ENCODE measurements at places on chromosomes 2 and 18. TPM values are rescaled to one million over a fixed set of nuclear protein-coding genes. Genes with fewer than 3 reads are reported as not detected.

DNA sequence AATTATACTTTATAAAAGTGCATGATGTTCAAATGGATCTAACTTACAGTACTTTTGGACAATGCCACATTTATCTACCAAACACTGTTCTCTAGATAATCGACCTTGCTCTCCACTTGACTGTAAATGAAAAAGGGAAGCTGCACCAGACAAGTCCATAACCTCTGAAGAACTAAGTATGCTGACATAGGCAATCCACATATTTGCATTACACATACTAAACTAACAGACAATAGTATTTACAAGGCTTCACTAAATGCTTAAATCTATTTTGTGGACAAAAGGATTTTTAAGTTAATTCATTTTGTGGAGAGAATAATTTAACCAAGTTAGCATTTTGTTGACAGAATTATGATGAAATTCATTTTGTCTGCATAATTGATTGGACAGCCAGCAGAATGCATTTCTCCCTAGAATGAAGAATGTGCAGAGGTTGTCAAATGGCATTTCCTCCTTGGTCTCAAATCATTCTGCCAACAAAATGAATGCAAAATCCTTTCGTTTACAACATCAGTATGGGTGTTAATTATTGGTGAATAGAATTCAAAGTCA lies 520.9 kb downstream of the CPS1 start:
- DNase-seq: no peak

GRCh38 chr2:162308747-162309503 lies 9.6 kb downstream of the IFIH1 start:
- no peak for DNase-seq

GRCh38 chr2:134319596-134320254 lies 65.9 kb downstream of the MGAT5 start:
- no peak for DNase-seq

GRCh38 chr2:173353556-173353955 lies 1.1 kb upstream of the CDCA7 start:
- DNase-seq: peak; percentile 7

GRCh38 chr18:986051-986450 lies 81.4 kb downstream of the ADCYAP1 start:
- DNase-seq: no peak

DNA sequence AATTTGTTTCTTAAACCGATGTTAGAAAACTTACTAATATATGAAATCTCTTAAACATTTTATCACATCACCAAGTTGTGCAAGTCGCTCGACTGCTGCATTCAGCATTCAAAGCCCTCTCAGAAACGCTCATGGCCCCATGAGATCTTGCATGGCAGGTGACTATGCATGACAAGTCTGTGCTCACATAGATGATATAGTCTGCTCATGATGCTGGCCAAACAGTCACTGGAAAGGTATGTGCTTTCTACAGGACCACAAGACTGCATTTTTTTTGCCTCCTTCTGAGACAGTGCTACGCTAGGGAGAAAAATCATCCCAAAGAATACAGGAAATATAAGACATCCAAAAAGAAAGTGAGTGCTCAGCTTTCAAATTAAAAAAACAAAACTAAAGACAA lies 98.3 kb upstream of the ZBTB14 start:
- no peak for DNase-seq

DNA sequence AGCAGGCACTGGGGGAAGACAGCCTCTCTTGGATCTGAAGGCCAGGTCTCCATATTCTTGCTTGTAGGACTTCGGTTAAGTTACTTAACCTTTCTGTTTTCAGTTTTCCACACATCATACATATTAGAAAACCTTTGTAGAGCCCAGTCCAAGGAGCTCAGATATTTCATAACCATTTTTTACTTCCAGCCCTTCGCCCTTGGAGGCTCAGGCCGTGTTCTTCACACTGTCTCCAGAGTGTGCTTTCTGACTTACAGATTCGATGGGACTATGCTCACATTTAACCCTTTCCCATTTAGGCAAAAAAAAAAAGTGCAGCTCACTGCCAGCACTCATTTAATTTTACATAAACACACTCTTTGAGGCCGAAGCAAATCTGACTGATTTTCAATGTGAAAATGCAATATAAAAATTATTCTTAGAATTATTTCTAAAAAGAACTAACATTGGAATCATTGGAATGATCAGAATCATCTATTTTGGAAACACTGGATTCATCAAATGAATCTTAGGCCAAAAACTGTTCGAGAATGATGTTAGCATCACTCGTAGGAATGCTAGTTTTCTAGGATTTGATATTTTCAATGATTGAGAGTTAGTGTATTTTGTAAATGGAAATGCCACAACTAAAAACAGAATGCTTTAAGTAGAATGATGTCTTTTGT lies 55.0 kb downstream of the MTHFD2 start:
- DNase-seq: no peak

- no peak for DNase-seq
These were observed 4.9 kb downstream of the FKBP1B start for GRCh38 chr2:24054366-24055010.

DNA sequence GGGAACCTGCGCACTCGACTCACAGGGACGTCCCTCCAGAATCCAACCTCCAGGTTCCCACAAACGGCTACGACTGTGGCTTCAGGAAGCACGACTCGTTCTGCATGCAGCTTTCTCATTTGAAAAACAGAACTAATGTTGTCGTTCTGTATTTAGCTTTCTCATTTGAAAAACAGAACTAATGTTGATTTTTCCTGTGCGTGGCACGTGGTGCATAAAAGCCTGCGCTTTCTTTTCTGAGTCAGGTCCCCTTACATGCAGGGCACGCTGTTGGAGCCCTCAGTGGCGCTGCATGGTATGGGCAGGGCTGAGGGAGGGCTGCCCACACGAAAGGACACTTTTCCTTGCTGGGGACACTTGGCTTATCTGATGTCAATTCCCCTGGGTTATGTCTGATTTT lies 124.3 kb downstream of the TMEM18 start:
- no peak for DNase-seq

DNA sequence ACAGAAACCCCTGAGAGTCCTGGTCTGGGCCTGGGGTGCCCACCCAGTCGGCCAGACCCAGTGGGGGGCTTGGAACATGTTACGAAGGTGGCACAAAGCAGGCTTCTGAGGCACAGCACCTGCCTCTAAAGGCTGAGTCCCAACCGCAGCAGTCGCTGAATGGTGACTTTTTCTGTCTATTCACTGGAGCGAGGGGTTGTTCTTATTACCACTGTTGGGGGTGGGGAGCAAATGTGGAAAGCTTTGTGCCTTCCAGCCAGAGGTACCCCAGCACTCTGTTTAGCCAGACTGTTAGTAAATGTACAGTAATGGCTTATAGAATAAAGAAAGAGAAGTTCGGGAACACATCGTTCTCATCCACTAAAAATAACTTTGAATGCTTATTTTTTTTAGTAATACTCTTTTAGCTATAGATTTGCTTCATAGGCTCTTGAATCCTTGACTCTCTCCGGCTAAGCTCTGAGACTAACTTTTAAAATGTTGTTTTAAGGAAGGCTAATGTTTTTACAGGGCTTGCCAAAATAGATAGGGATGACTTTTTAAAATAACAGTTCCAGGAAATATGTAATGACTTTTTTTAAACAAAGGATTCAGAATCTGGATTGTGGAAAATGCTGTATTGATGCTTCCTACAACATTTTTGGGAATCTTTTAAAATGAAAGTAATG lies 23.4 kb upstream of the PTPN2 start:
- no peak for DNase-seq

- peak; percentile 61 for DNase-seq
These were observed at the start of gene DNMT3A for GRCh38 chr2:25341753-25342371. Gene DNMT3A (minus strand): TSS chr2:25341925. CDS start chr2:25313984, 27,941 bp downstream.

DNA sequence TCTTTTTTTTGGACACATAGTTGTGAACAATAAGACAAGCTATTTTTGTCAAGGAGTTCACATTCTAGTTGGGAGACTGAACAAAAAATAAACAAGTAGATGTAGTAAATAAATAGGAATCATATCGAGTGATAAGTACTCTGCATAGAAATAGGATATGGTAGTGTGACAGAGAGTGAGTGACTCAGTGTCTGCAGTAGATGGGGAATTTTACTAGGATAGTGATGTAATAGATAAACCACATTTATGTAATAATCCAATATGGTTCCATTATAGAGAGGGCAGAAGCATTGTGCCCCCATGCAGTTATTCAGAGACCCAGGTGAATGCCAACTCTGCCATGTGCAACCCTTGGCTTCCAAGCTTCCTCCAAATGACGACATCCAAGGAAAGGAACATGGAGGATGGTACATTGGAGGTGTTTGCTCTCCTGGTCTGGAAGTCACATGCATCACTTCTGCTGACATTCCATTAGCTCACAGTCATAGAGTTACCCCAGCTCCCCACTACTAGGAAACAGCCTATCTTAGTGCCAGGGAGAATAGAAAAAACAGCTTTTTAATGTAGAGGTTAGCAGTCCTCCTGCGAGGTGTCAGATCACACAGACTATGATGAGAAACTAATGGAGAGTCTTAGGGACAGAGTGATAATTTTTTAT lies 595.4 kb downstream of the NYAP2 start:
- no peak for DNase-seq

GRCh38 chr18:48923746-48924629 lies 26.8 kb downstream of the SMAD7 start:
- DNase-seq: peak; percentile 20

DNA sequence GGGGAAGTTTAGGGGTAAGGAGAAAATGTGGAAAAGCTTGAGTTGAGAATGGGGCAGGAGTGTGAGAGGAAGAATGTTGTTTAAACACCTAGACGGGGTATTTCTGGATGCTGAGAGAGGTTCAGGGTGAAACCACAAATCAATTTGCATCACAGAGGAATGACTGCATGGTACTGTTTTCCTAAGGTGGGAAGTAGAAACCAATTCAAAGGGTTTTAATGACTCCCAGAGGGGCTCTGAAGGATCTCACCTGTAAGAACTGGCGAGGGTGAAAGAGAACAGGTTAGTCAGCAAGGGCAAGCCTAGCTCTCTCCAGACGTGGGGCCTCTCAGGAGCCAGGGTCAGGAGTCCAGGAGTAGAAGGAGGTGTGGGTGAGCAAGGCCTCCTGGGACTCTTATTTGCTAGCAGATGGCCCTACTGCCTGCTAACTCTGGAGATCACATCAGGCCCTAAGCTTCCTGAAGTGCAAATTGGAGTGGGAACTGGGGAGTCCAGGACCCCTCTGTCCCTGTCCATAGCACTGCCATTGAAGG lies 133.0 kb upstream of the CELF4 start:
- DNase-seq: no peak

GRCh38 chr2:240178564-240178963 lies 38.1 kb upstream of the OTOS start:
- no peak for DNase-seq

- no peak for DNase-seq
These were observed 71.7 kb downstream of the HPCAL1 start for GRCh38 chr2:10374362-10374943.

DNA sequence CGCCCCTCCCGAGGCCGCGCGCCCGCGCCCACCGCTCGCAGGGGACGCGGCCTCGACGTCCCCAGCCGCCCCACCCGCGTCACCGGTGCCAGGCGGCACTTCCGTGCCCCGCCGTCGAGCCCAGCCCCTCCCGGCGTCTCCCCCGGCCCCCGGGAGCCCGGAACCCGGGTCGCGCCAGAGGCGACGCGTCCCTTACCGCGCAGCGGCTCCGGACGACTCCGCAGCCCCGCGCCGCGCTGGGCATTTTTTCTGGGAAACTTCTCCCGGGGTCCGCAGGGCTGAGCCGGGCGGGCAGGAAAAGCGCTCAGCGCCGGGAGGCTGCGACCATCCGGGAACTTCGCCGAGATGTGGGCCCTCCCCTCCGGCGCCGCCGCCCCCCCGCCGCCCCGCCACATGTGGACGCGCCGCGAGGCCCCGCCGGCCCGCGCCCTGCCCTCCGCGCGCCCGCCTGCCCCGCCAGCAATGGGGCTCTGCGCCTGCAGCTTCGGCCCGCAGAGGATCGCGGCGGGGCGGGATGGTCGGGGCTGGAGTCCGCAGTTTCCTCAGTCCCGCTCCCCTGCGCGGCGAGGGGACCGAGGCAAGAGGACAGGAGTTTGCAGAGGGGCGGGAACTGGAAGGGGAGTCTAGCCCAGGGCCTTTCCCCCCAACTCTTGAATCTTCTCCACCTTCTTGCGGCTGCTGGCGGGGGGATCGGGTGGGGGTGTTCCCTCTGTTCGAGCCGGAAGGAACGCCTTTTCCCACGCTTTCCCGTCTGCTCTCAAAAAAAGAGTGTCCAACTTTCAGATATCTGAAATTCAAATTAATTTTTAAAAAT lies 81.5 kb downstream of the CHRNA1 start:
- DNase-seq: peak; percentile 62

GRCh38 chr2:195543063-195543462 lies 114.0 kb upstream of the SLC39A10 start:
- no peak for DNase-seq

- DNase-seq: no peak
These were observed 116.5 kb downstream of the NOL4 start for GRCh38 chr18:34108206-34108605.

GRCh38 chr18:54828281-54828881 lies at the start of gene RAB27B:
Gene RAB27B (plus strand): TSS chr18:54828477. CDS start chr18:54877586, 49,109 bp downstream.
- DNase-seq: peak; percentile 39

DNA sequence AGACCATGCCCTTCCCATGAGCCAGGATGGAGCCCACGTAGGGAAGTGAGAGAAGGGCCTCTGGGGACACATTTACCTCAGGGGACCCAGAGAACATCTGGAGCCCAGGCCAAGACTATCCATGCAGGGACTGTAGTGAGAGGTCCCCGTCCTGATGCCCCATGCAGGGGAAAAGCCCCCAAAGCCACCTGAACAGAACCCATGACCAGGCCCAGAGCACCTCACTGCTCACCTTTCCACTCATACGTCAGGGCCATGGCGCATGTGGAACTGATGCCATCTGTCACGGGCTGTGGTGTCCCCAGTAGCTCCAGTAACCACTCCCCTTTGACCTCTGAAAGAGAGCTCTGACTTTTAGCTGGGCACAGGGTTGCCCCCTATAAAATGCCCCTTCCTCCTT lies 106.5 kb upstream of the TEX51 start:
- DNase-seq: no peak

- no peak for DNase-seq
These were observed 667 bp downstream of the GFPT1 start for GRCh38 chr2:69386360-69386759.

DNA sequence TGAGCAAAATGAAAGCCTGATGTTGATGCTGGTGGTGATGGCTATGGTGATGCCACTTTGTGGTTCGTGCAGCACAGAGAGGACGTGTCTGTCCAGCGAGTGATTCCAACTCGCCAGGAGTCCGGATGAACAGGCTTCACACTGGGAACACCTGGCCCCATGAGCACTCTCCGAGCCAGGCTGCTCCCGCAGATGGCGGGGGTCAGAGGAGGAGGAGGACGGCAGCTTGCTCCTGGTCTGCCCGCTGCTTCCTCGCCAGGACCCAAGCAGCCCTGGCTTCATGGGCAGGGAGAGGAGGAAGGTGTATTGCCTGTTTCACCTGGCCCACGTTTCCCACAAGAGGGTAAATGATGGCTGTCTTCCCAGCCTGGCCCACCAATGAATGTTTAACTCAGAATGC lies 121.6 kb downstream of the MTCL1 start:
- no peak for DNase-seq

Gene TMEM169
- total RNA-seq: 0.69 TPM

Gene TUBA4B
- not detected for total RNA-seq

Gene XDH
- total RNA-seq: 1.7 TPM

Gene MSTN
- 6.2 TPM for total RNA-seq

Gene MTIF2
- total RNA-seq: 16.8 TPM

Gene SCN3A
- total RNA-seq: 1.2 TPM

Gene NEU4
- 0.30 TPM for total RNA-seq

Gene SCYGR8
- total RNA-seq: 3.6 TPM

Gene OXER1
- total RNA-seq: 1.1 TPM

All from skin of body (tissue), 3 donors.